ENCODE measurements at places on chromosomes 3 and 15.

DNA sequence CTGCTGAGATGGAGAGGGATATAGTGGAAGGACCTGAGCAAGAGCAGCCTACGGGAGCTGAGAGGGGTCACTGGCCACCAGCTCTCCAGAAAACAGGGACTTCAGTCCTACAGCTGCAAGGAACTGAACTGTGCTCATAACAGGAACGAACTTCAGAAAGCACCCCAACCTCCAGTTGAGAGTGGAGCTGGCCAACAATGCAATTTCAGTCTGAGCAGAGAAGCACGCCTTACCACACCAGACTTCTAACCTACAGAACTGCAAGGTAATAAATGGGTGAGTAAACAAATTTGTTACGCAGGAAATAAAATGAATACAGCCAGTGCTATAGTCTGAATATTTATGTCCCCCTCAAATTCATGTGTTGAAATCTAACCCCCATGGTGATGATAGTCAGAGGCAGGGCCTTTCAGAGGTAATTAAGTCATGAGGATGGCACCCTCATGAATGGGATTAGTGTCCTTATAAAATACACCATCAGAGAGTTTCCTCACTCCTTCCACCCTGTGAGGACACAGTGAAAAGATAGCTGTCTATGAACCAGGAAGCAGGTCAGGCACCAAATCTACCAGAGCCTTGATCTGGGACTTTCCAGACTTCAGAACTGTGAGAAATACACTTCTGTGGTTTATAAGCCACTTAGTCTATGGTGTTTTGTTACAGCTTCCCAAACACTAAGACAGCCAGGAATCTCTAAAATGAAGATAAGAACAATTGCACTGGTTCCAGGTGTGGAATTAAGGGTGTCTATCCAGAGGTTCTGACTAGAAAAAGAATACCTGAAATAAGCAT is 58.6 kb downstream of the SYNM start:
- no peak for DNase-seq

- DNase-seq = no peak
These were observed 26.0 kb downstream of the XPC start for GRCh38 chr3:14152233-14152962.

DNA sequence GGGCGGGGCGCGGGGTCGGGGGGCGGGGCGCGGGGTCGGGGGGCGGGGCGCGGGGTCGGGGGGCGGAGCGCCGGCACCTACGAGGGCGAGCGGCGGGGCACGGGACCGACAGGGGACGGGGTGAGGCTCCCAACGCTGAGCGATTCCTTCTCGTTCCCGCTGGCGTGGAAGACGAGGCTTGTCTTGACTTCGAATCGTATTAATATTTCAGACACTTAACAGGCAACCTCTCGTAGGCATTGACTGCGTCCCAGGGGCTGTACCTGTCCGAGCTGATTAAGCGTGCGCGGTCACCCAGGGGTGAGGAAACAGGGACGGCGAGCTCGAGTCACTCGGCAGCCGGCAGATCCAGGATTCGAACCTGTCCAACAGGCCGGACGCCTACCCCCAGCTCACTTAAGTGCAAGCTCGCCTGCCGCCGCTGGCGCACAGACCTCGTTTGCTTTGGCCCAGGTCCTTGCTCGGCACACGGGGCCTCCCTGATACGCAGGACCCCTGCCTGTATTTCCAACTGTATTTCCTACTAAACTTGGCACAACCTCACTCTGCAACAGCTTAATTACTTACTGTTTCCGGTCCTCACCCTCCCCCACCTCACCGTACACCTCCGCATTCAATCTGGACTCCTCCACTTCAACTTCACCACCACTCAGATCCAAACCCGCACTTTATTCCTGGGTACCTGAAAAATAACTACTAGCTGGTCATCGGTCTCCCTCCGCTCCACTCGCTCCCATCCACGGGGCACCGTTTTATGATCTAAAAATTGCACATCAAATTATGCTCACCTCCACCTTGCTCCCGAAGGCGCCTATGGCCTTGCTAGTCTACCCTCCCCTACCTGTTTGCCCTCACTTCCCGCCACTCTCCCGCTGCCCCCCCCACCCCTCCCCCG is 722 bp upstream of the ZXDC start:
- no peak for DNase-seq

GRCh38 chr15:52800828-52801747 is 11.0 kb upstream of the ONECUT1 start:
- DNase-seq = no peak

DNA sequence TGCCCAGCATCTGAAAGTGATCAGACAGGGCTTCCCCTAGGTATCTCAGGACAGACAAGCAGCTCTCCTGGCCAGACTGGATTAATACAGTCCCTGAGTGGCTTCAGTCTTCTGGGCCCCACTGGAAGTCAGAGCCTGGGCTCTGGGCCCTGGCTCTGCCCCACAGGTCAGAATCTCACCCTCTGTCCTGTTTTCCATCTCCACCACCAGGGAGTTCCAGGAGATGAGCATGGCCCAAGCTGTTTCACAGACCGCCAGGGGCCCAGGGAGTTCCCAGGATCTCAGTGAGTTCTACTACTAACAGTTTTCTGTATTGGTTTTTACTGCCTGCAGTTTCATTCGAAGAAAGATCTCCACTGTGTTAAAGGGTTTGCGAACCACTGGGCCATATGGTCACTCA is 131.5 kb downstream of the MEX3B start:
- no peak for DNase-seq

DNA sequence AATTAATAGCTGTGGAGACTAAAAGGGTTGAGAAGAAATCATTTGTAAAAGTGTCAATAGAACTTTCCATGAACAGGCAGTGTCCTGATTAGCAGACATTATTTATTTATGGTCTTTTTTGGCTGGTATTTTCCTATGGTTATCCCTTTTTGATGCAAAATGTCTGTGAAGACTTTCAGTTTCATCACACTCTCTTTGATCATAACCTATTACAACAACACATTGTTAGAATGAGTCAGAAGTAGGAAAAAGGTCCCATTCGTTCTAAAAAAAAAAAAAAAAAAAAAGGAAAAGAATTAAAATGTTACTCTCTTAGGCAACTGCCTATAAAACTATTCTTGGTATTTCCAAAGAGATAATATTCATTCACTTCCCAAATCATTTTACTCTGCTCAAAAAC is 62.1 kb downstream of the SLC49A4 start:
- peak; percentile 14 for DNase-seq

- DNase-seq = peak; percentile 94
These were observed 49.5 kb downstream of the CCDC12 start for GRCh38 chr3:46926871-46927717.

- no peak for DNase-seq
These were observed 112.9 kb upstream of the ARHGEF3 start for GRCh38 chr3:56914646-56915045.

DNA sequence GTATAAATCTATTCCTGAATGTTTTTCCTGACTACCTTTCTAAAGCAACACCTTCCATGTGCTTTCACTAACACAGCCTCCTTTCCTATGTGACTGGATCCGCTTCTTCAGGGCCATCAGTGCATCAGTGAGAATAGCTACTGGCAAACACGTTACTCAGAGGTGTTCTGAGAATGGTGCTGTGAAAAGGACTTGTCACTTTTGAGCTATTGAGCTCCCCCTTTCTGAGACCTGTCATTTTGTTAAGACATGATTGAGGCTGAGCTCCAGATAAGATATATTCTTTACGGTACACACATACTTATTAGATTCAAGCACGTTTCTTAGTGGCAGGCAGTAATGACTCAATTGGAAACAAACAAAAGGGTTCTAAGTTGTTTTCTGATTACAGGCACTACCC is 45.0 kb upstream of the ADCY5 start:
- no peak for DNase-seq

- DNase-seq = no peak
These were observed 27.3 kb downstream of the CCDC33 start for GRCh38 chr15:74263466-74263865.

- DNase-seq = peak; percentile 59
These were observed 2.4 kb downstream of the ARHGEF3 start for GRCh38 chr3:56799251-56799882.

- DNase-seq = no peak
These were observed 133.6 kb downstream of the TJP1 start for GRCh38 chr15:29688506-29689286.

GRCh38 chr3:74301056-74301455 is 313.4 kb downstream of the CNTN3 start:
- DNase-seq = no peak

- no peak for DNase-seq
These were observed 404.9 kb downstream of the SQOR start for GRCh38 chr15:46039703-46040102.

DNA sequence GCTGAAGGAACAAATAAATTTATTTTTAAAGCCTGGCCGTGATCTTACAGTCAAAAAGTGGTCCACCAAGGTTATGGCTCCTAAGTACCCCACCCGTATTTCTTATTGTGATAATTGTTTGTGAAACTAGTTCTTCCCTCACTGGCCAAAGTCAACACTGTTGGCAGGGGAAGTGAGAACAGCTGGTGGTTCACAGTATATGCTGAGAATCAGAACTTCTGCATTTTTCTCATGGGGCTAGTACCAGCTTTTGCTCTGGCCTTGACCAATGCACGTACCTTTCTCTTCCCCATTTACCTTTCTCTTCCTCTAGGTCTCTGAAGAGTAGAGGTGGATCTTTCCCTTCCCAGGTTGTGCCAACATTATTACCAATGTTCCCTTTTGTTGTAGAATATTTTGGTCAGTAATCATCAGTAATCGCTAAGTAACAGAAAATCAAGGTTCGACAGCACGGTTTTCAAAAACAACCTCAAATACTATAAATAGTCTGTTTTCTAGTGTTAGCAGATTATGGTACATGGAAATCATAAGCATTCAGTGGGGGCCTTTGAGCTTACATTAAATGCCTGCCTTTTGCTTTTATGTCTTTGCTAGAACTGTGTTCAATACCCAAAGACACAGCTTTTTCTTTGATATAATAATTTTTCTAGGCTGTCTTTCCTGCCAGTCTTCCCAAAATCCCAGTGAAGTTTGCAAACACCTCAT is 268.0 kb downstream of the LPP start:
- DNase-seq = peak; percentile 85

GRCh38 chr3:78887547-78888011 is 880.2 kb downstream of the ROBO1 start:
- no peak for DNase-seq
